ENCODE measurements at places on chromosomes 16 and 17.

GRCh38 chr16:14562691-14563491 lies 67.2 kb downstream of the PARN start:
- no peak for DNase-seq

- no peak for DNase-seq
These were observed 95.6 kb downstream of the WSCD1 start for GRCh38 chr17:6165806-6166205.

- DNase-seq: no peak
These were observed 1.0 kb upstream of the NLRC5 start for GRCh38 chr16:56988161-56988947.

GRCh38 chr17:67717192-67717623 lies 528 bp upstream of the NOL11 start:
- no peak for DNase-seq

DNA sequence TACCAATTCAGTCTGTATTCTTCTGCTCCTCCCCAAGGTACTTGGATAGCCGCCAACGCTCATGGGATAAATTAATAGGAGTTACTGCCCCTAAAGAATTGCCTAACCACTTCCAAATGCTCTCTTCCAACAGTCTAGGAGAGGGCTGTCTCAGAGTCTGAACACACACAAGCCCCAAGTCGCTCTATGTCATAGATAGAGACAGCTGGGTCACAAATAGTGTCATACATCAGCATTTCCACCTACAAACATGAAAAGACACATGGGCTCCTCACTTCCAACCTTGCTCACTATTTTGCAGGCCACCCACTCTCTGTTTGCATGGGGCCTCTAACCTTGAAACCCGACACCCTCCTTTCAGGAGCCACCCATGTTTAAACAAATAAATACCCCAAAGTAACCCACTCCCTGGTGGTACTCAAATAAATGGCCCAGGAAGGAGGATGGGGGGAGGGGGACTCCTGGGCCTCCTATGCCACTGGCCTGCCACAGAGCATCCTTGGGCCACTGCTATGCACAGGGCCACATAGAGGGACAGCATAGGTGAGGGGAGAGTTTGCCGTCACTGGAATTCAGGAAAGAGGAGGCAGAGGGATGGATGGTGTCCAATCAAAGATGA lies 265.9 kb downstream of the SOX9 start:
- DNase-seq: no peak

- no peak for DNase-seq
These were observed 299.8 kb downstream of the CNTNAP4 start for GRCh38 chr16:76577003-76577402.

DNA sequence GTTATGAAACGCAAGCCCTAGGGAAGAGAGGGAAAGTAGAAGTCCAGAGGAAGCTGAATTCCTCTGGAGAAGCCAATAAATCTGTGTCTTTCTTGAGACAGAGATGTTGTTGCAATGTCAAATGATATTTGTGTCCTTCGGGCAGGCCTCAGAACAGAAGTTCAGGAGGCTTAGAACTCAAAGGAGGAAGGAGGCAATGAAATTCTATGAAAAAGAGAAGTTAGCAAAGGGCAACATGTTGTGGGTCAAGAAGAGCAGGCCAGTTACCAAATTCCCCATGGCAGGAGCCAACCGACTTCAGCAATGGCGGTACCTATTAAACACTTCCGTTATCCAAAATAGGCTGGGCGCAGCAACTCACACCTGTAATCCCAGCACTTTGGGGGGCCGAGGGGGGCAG lies 109.0 kb upstream of the DHX40 start:
- no peak for DNase-seq
